Non-pigmented ciliary epithelial cell (primary cell): ENCODE measurements at places on chromosomes 3 and 15.

- DNase-seq: no peak
Observed at GRCh38 chr15:92407321-92407720, 13.6 kb downstream of the ST8SIA2 start.

- no peak for DNase-seq
Observed at GRCh38 chr15:78001656-78002055, 75.9 kb downstream of the TBC1D2B start.

DNA sequence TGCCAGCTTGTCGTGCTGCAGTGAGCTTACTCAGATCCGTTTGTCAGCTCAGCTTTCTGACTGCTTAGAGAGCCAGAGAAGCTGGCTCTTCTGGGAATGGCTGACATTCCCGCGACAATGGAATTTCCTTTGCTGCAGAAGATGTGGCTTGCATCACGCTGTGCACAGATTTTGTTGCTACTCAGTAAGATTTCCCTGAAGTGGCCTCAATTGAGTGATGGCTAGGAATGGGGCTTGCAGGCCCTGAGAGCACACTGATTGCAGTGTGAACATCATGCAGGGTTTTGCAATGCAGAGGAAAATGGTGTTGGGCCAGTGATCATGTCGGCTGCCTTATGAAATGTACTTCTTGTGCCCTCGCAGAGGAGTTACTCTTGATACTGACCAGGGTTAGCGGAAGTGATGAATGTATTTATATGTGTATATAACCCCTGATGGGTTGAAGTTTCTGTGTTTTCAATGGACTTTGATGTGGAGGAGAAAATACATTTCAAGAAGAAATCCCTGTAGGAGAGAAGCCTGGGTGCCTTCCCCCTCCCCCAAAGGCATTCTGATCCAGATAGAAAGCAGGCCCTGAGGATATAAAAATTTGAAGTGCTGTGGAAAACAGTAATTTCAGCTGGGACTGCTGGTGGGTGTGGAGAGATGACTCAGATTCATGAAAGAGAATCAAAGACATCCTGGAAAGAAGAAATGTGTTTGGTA is 102.5 kb upstream of the PDZRN3 start:
- DNase-seq: peak; percentile 51

DNA sequence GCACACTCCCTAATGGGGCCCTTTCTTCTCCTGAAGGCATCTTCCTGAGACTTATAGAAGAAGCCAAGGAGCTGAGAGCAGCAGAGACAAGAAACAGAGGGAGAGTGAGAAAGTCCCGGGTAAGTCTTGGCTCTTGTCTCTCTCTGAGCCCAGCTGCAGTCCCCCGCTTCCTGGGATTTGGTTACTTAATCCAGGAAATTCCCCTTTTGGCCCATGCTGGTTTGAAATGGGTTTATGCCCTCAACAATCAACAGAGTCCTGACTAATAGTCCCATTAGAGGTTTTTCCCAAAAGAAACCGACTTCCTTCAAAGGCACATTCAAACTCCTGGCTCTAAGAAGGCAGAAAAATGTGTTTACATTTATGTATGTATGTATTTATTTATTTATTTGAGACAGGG is 22.0 kb downstream of the TMEM158 start:
- DNase-seq: no peak

DNA sequence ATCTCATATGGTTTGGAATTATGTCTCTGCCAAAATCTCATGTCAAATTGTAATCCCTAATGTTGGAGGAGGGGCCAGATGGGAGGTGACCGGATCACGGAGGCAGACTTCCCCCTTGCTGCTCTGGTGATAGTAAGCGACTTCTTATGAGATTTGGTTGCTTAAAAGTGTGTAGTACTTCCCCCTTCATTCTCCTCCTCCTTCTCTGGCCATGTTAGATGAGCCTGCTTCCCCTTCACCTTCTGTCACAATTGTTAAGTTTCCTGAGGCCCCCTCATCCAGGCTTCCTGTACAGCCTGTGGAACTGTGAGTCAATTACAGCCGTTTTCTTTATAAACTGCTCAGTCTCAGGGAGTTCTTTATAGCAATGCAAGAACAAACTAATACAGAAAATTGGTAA is 51.1 kb downstream of the NEDD4 start:
- no peak for DNase-seq

- DNase-seq: no peak
Observed at GRCh38 chr15:58392611-58393161, 39.1 kb upstream of the LIPC start.

DNA sequence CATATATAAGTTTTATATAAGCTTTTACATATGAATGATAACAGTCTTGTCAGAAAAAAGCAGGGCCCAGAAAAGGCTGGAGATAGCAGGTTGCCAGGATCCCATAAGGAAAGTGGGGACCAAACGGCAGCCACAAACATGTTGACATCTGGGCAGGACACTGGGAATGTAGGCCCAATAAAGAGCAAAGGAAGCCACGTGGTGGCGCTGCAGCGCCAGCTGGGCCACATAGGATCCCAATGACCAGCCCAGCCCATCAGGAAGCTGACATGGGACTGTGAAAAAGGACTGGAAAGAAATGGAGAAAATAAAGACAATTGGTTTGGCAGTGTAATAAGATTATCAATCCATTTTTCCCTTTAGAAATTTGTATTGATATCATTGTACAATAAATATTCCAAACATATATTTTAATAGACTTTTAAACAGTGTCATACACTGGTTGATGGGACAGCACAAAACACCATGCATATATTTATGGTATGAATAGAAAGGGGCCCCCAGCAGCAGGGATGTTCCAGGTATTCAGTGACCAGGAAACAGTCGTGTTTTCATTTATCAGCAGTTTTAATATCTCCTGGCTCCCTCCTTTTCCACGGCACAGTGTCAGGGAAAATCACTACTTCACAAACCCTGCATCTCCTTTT is 89.0 kb upstream of the STRIT1 start:
- DNase-seq: no peak

- no peak for DNase-seq
Observed at GRCh38 chr3:81218023-81218422, 543.4 kb downstream of the GBE1 start.

DNA sequence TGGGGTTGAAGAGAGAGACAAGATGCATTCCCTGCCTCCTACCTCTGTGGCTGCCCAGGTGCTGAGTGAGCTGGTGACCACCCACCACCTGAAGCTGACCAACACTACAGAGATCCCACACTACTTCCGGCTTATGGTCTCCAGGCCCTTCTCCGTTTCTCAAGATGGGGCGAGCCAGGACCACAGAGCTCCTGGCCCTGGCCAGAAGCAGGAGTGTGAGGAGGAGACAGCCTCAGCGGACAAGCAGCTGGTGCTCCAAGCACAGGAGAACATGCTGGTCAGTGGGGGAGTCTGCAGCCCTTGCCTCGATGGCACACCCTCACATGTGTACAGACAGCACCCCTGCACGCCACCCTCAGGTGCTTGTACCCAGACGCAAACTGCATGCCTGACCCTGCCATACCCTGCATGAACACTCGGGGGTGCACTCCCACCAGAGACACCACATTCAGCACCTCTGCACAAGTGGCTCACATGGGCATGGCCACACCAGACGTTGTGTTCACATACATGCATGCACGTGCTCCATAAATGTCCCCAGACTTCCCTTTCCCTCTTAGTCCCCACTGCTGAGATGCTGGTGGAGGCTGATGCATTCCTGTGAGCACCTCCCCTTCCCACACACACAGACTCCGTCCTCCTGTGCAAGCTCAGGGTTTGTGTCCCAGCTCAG is 19.0 kb downstream of the ACAA1 start:
- DNase-seq: no peak

- DNase-seq: no peak
Observed at GRCh38 chr3:121165397-121165837, 257.4 kb downstream of the STXBP5L start.

GRCh38 chr3:72439321-72440183 is 408.7 kb downstream of the SHQ1 start:
- DNase-seq: no peak

DNA sequence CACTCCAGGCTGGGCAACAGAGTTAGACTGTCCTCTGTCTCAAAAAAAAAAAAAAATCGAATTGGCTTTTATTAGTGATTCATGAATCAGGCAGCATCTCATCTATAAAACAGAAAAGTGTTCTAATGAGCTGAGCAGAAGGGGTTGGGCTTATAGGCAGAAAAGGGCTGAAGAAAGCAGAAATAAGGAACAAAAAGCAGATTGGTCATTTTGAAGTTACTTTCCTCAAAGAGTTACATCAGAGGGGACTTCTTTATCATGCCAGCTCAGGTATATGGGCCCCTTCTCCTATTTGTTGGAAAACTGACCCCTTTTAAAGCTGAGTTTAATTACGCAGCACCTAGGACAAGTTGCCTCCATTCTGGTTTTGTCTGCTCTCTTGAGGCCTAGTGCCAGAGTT is 722 bp upstream of the POGLUT1 start:
- no peak for DNase-seq

GRCh38 chr15:20340931-20341661 is 200.5 kb downstream of the GOLGA6L6 start:
- DNase-seq: no peak

DNA sequence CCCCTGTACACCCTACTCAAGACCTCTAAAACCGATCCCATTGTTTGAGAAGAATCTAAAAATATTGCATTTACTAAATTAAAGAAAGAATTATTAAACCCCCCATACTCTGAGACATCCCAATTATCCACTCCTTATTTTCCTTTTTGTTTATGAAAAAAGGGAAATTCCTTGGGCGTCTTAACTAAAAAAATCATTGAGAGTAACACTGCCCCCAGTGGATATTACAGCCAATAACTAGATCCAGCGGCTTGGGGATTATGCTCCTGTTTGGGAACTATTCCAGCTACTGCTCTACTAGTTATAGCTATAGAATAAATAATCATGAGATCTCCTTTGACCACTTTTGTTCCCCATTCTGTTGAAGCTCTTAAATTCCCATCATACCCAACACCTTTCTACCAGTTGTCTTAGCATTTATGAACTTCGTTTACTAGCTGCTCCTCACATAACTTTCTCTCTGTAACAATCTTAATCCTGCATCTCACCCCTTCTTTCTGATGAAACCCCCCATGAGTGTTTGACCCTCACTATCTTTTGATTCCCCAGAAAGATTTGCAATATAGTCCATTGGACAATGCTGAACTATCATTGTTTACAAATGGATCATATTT is 12.7 kb upstream of the CFAP91 start:
- no peak for DNase-seq

- DNase-seq: no peak
Observed at GRCh38 chr15:81209635-81210034, 13.0 kb downstream of the IL16 start.

DNA sequence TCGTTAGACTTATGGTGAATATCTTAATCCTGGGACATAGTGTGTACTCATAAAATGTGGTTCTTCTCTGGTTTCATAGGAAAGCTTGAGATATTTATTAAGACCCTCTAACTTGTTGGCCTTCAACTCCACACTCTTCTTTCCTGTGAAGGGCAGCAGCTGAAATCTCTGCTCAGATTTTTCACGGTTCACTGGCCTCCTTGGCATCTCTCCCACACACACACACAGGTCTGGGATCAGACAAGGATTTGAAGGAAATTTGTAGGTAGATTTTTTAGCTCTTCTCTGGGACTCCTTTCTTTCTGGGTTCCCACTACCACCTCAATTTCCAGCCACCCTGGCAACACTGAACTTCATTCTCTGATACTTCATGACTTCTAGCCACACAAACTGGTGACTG is 70.2 kb downstream of the MYRIP start:
- no peak for DNase-seq

GRCh38 chr3:156997351-156997750 is 162.6 kb downstream of the CCNL1 start:
- DNase-seq: no peak

DNA sequence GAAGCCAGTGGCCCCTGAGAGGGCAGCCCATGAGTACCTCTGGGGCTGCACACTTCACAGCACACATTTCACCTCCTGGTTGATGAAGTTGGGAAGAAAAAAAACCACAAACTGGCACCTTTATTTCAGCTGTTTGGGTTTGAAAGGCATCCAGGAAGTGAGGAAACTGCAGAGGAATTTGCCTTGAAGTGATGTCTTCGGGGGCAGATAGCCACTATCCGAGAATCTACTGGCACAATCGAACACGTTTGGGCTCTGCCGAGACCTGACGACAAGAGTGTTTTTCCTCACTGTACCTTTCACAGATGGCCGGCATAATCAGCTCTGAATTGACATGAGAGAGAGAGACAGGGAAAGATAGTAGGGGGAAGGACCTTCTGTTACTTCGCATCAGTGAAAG is 59.7 kb downstream of the LRIG1 start:
- no peak for DNase-seq

DNA sequence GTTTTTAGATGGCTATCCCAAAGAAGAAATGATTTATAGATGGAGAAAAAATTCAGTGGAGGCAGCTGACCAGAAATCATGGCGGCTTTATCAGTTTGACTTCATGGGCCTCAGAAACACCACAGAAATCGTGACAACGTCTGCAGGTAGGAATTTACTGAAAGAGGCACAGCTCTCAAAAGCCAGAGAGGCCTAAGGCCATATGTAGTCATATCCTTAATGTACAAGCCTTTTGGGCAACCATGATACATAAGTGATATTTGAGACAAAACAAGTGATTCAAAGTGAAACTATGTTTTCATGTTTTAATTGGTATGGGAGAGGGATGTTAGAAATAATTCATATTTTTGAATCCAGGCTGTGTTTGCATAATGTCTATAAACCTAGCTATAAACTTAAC is 509.7 kb downstream of the GABRG3 start:
- DNase-seq: no peak

DNA sequence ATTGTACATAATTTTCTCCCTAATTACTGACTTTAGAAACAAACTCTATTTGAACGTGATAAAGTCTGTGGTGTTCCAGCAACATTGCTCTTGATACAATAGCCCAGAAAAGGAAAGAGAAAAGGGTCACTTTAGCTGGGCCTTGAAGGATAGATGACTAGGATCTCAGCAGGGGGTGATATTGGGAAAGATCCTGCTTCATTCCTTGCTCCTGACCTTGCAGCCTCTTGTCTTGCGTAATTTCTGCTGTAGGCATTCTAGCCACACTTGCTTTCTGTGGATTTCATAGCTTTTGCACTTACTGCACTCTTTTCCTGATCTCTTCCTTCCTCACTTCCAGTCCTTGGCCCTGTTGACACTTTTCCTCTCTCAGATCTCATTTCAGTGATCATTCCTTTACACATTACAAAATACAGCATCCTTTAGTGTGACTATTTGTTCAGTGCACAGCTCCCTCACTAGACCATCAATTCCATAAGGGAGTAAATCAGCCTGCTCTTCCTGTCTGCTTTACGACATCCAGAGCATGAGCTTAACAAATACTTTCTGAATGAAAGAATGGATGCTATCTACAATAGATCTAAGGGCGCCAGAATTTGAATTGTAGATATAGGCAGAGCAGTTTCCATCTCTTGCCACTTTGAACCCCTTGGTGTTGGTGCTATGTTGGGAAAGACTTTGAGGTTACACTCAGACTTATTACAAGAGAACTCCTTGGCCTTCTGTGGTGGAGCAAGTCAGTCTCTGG is 559.6 kb upstream of the MDFIC2 start:
- peak; percentile 74 for DNase-seq

DNA sequence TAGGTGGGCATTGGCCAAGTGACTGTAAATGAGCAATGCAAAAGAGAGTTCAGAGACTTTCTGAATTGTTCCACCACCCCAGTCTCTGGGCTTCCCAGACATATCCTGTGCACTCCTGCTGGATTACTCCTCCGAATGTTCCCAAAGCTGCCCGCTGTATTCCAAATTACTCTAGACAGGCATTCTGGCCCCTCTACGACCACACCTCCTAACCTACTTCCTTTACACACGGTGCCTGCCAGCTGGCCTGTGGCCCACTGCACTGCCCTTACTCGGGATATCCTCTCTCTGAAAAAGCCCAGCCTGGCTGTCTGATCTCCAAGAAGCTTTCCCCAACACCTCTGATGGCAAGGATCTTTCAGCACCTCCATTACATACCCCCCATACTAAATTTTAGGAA is 66.6 kb downstream of the DUT start:
- no peak for DNase-seq
